AG04450 (cell line): ENCODE measurements at places on chromosomes 12 and 14.

GRCh38 chr12:92505254-92506231 lies 197.2 kb upstream of the PLEKHG7 start:
- no peak for DNase-seq

DNA sequence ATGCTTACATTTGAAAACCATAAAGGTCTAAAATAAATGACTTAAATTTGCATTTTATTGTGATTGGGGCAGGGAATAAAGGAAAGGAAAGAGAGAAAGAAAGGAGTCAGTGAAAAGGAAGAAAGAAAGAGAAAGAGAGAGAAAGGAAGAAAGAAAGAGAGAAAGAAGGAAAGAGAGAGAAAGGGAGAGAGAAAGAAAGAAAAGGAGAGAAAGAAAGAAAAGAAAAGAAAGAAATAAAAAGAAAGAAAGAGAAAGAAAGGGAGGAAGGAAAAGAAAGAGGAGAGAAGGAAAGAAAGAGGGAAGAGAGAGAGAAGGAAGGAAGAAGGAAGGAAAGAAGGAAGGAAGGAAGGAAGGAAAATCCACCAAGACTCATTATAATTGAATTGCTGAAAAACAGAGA lies 222.8 kb downstream of the RMST start:
- no peak for DNase-seq

- no peak for DNase-seq
These were observed 21.7 kb downstream of the STYK1 start for GRCh38 chr12:10652192-10652591.

GRCh38 chr12:115095073-115095748 lies 411.2 kb upstream of the TBX3 start:
- no peak for DNase-seq

- no peak for DNase-seq
These were observed 75.8 kb downstream of the KCNK10 start for GRCh38 chr14:88247228-88247627.

GRCh38 chr14:90521084-90521929 lies 124.5 kb downstream of the CALM1 start:
- no peak for DNase-seq

DNA sequence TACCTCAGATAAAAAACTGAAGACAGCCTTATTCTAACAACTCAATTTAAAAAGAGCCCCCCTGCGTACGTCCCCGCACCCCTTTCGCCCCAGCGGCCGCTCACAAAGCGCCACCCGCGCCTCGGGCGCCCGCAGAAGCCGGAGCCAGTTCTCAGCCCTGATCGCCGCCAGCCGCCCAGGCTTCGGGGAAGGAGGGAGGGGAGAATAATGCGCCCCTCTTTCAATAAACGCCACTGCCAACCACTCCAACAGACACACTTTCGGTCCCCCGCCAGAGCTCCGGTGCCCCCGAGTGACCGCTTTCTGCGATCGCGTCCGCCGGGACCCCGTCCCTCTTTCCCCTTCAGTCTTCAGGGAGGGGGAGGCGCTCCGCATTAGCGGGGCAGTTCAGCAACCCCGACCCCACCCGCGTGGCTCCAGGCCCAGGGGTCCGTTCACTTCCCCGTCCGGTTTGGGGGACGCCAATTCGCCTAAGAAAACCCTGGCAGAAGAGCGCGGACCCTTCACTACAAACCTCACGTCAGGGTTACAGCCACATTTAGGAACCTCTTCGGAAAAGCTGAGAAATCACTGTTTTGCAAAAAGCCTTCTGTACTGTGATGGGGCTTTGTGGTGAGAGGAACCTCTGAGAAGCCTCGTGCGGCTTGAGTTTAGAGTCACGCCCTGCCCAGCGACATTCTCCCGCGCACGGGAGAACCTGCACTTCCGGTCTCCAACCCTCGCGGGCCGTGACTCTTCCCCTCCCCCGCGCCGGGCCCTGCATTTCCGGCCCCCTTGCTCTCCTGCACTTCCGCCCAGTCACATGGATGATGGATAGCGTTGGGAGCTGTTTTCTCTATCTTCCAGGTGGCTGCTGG lies 18.7 kb downstream of the FOXG1 start:
- no peak for DNase-seq

DNA sequence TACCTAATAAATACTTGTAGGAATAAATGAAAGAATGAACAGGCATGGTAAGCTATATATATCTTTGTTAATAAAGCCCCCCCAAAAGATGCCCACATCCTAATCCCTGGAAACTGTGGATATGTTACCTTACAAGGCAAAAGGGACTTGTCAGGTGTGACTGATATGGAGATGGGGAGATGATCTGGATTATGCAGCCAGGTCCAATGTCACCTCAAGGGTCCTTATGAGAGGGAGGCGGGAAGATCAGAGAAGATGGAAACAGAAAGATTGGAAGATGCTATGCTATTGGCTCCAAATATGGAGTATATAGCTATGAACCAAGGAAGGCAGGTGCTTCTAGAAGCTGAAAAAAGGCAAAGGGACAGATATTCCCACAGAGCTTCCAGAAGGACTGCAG lies 3.4 kb downstream of the RBM19 start:
- DNase-seq: no peak

- no peak for DNase-seq
These were observed 116.2 kb upstream of the TMEM260 start for GRCh38 chr14:56463271-56463890.

GRCh38 chr12:6312529-6313325 lies 2.2 kb downstream of the PLEKHG6 start:
- no peak for DNase-seq

DNA sequence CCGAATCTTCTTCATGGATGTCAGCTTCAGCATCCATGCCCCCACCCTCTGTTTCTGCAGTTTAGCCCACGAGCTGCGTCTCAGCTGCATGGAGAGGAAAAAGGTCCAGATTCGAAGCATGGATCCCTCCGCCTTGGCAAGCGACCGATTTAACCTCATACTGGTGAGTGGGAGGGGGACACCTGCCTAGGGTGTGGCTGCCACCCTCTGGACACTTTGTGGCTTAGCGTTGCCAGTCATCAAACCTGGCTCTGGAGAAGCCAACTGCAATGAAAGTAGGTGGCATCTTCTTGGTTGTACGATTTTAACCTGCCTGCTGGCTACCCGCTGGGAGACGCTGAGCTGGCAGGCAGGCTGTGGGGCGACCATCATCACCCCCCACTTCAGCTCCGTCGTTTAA lies 16.7 kb downstream of the DCAF4 start:
- no peak for DNase-seq

- no peak for DNase-seq
These were observed 12.6 kb downstream of the DLK1 start for GRCh38 chr14:100739306-100739705.

DNA sequence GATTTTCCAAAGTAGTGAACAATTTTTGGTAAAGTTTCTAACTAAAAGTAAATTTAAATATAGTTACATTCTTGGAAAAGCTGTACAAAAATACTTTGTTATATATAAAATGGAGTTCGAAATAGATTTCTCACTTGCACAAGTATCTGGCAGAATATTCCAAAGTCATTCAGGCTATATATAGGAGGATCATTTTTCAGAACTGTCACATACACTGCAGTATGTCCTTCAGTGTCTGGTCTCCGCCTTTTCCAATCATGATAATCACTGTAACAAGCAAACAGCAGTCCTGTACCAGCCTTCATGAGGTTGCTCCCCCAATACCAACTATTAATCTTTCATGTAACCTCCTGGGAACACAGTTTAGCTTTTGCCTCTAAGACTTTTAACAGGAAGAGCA lies 18.6 kb downstream of the TBK1 start:
- DNase-seq: no peak

DNA sequence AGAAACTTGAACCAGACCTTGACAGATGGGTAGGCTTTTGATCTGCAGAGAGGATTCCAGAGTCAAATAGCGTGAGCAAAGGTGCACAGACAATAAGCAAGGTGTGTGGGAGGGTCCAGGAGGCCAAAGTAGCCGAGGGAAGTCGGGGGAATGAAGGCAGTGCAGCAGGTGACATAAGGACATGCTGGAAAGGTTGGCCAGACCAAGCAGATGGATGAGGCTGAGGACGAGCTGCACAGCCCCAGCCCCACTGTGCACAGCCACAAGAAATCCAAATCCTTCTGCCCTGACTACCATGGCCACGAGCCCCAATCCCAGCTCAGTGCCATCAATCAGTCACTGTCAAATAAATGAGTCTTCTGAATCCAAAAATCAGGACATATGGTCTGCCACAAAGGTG lies 5.4 kb downstream of the TTC7B start:
- DNase-seq: no peak

- DNase-seq: no peak
These were observed 4.5 kb downstream of the ALKBH2 start for GRCh38 chr12:109088818-109089217.

DNA sequence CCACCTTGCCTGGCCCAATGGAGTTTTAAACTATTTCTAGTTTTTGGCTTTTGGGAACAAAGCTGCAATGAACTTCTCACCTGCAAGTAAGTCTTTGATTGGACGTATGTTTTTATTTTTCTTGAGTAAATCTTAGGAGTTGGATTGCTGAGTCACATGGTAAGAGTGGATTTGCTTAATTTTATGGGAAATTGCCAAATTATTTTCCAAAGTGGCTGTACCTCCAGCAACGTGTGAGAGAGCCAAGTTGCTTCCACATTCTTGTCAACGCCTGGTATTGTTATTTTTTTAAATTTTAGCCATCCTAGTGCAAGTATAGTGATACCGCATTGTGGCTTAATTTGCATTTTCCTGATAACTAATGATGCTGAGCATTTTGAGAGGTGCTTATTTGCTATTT lies 136.6 kb downstream of the LMNTD1 start:
- no peak for DNase-seq

GRCh38 chr12:19431407-19432308 lies 7.6 kb upstream of the AEBP2 start:
- peak; percentile 61 for DNase-seq

DNA sequence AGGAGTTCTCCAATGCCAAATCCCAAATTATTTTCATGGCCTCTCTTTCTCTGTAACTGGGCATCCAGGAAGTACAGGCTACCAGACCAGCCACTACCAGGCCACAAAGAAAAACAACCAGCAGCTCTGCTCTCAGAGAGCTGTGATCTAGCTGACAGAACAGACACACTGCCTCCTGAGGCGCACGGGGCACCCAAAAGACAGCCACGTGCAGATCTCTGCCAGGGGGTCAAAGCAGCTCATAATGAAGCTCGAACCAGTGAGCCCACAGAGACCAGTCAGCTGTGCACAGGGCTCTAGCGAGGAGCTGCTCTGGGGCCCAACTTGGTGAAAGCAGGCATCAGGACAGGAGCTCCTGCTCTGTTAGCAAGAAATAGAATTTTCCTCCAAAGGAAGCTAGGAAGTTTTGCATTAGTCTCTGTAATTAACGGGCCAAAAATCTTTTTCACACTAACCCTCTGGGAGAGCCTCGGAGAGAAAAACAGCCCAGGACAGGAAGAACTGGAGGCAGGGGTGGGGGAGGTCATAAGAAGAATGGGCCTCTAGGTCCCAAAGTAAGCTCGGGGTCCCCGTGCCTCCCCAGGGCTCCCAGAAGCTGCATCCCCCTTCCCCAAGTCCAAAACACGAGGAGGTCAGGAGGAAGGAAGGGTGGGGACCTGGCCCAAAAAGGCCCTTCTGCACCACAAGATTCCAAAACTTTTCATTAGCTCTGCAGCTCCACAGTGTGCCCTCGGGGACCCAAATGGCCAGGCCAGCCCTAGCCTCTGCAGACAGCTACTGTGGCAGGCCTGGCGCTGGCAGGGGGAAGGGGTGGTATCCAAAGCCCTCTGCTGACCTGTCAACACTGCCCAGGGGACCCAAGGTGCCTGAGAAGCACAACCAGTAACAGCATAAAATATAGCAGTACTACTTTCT lies 30.2 kb downstream of the ACTN1 start:
- no peak for DNase-seq

DNA sequence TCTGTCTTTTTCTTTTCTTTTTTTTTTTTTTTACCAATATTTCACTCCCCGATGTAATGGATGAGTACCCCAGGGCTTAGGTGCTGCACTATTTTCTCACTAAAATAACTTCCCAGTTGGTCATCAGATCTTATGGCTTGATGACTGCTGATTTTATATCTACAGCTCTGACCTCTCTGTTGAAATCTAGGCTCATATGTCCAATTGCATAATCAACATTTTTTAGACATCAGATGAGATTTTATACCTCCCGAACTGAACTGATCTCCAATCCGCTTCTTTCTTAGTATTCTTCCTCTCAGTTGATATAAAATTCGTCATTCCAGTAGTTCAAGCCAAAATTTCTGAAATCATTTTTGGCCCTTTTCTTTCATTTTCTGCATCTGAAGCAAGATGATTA lies 1236.5 kb downstream of the SLC16A7 start:
- DNase-seq: no peak

GRCh38 chr12:47864646-47865235 lies 40.1 kb downstream of the VDR start:
- DNase-seq: no peak

DNA sequence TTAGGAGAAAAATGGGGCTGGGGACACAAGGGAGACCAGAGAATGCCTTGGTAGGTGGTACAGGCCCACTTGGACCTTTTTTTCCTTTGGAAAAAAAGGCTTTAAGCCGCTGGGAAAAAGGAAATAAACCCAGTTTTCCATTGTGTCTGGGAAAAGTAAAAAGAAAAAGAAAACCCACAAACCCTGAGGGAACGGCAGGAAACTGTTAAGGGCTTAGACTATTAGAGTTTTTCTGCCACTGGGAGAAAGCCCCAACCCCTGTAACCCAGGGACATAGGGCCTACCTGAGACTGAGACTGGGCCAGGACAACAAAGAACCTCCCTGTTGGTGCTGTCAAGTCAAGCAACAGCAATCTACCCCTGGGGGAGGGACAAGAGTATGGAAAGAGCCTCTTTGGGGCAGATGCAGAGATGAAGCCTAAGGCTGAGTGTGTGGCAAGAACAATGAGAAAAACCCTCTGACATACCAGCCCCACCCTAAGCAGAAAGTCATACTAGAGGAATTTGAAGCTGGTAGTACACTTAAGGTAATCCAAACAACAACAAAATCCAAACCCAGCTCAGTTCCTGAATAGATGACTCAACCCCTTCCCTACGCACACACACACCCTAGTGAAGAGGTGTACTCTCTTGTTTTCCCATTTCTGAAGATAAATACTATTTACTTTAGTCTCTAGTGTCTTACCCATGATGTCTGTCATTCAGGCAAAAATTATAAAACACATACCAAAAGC lies 22.8 kb downstream of the ATF1 start:
- peak; percentile 93 for DNase-seq

DNA sequence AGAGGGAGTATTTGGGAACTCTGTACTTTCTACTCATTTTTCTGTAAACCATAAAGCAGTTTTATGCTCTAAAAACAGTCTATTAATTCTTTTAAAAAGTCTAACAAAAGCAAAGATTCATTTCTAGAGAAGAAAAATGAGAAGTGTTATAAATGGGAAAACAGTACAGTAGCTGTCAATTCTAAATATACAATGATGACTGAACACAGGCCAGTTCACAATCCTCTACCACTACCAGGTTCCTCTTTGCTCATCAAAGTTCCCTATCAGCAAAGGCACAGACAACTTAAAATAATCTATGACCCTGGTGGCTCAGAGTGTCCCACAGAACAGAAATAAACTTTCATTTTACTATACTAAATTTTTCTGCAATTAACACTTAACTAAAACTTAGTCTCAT lies 12.5 kb downstream of the NAA25 start:
- no peak for DNase-seq

- DNase-seq: no peak
These were observed 59.8 kb upstream of the BCL11B start for GRCh38 chr14:99331811-99332210.
